ENCODE measurements at places on chromosomes 5 and 9. TPM values are rescaled to one million over a fixed set of nuclear protein-coding genes. Genes with fewer than 3 reads are reported as not detected.

- DNase-seq = no peak
These were observed 1.7 kb upstream of the TSLP start for GRCh38 chr5:111069839-111070238.

DNA sequence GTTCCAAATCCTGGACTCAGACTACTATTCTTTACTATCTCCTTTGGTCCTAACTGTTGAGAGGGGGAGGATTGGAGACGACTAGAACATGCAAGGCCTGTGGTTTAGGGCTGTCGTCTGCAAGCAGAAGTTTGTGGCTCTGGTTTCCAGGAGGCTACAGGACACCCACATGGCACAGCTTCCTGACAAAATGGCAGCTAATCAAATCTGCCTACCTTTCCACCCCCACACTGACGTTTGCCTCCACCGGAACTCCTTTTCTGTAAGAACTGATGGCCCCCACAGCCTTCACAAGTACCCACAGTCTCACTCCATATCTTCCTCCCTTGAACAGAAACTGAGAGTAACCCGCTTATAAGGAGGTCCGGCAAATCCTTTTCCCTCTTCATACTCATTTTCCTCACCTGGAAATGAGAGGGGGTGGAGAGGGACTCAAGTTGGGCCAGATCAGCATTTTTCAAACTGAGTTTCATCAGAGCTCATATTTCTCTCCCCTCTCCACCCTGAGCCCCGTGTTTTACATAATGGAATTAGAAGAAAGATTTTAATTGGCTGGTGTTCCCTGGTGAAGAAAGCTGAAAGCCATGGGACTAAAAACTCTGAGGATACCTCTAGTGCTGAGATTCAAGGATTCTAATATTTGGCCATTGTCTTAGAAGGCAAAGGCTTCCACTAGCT lies 5.2 kb downstream of the SLC31A2 start:
- DNase-seq = no peak

DNA sequence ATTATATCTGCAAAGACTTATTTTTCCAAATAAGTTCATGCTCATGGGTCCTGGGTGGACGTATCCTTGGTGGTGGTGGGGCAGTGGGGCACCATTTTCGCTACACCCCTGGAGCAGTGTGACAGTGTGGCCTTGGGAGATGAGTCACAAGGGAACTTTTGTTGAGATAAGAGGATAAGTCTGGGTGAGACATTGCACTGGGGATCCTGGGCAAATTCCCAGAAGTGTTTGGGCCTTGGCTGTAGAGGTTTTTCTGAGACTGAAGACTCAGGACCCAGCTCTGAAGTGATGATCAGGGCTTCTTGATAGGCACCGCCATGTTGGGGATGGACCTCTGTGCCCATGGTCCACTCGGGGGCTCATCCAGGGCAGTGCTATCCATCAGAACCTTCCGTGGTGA lies 149.4 kb downstream of the MACROH2A1 start:
- DNase-seq = no peak

DNA sequence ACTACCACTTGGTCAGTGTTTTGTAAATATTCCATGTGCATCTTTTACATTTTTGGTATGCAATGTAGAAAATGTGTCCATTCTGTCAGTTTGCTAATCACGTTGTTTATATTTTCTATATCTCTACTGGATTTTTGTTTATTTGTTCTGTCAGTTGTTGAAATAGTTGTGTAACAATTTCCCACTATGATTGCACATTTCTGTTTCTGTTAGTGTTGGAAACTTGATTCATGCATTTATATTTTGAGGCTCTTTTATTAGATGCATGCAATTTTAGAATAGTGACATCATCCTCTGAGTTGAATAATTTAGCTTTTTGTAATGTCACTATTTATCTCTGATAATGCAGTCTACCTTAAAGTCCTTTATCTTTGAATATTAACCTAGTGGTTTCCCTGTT lies 25.8 kb upstream of the LECT2 start:
- DNase-seq = no peak

GRCh38 chr9:133862585-133863256 lies 124.6 kb upstream of the SARDH start:
- no peak for DNase-seq

DNA sequence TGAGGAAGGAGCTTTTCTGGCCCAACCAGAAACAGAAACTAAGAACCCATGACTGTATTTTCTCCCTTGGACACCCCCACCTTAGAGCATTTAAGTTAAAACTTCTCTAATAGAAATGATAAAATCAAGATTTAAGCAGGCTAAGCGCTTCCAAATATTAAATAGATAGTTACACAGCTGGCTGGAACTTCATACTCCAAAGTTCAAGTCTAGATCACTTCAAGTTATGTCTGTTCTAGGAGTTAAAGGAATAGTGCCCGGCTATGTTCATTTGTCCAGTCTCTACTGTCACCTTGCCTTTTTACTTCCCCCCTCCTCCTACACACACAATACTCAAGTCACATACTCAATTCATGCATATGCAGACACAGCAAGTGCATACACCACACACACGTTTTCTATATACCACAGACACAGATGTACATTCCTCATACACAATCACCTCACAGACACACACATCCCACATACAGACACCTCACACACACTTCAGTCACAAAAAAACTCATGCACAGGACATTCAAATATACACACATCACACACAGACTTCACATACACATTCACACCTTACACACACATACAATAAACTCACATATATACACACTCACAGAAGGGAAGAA lies 237.7 kb downstream of the PDE4D start:
- no peak for DNase-seq

Gene FAT2
- 0.10 TPM for polyA plus RNA-seq
